Articular chondrocyte of knee joint (primary cell): ENCODE measurements at places on chromosomes 4 and X. TPM values are rescaled to one million over a fixed set of nuclear protein-coding genes. Genes with fewer than 3 reads are reported as not detected.

The POU4F2 gene
- total RNA-seq = not detected in 2 replicates

The ZNF674 gene
- total RNA-seq = 4.1 and 6.8 TPM in 2 replicates

The FGF16 gene
- not detected in 2 replicates for total RNA-seq

The JCHAIN gene
- 6.4 and 25.7 TPM in 2 replicates for total RNA-seq

The PFKFB1 gene
- total RNA-seq = 0.13 TPM in 1 of 2 replicates, not detected in the other
